HT-29 (cell line): ENCODE measurements at places on chromosomes 7 and 10. TPM values are rescaled to one million over a fixed set of nuclear protein-coding genes. Genes with fewer than 3 reads are reported as not detected.

- no peak for DNase-seq
Measured at GRCh38 chr7:38563741-38564140, 67.4 kb downstream of the AMPH start.

DNA sequence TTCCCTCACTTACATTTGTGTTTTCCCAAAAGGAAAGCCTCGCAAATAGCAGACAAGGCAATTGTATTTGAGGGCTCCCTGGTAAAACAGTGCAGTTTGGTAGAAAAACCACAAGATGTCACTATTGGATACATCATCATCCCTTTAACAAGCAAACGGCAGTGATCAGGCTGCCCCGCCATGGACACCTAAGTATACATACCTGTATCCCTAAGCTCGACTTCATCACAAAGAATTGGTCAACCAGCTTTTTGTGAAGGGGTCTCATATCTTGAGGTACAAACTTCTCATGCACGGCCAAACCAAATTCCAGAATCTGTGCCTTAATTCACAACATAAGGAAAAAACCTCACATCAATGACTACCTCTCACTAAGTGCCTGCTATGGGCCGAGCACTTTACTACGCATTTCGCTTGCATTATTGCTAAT, 179.5 kb upstream of the IMMP2L start:
- DNase-seq: peak; percentile 91

DNA sequence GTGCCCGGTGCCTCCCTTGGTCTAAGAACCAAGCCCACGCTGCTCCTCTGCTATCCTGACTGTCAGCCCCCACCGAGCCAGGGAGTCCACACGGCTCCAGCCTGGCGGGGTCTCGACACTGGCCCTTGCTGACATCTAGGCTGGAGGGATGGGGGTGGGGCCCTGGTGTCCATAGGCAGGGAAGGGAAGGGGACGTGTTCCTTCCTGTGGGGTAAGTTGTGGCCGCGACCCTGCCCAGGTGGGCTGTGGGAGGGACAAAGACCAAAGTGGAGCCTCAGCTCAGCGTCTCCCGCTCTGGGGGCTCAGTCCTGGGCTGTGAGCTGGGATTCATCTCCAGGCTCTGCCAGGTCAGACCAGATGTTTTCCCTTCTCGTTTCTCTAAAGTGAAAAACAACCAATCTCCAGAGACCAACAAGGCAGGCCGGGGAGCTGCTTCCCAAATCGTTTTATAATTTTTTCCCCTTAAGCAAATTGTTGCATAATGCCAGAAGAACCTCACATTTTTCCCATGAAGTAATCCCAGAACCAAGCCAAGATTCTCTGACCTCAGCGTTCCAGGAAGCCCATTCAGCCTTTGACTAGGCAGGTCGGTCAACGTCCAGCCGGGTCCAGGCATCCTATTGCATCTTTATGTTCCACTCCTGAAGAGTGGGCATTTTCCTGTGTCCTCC, 101.2 kb downstream of the RGS10 start:
- DNase-seq: no peak

- DNase-seq: no peak
Measured at GRCh38 chr10:33453081-33454025, 118.9 kb upstream of the NRP1 start.

- no peak for DNase-seq
Measured at GRCh38 chr7:131839967-131840690, 283.7 kb upstream of the PODXL start.

- peak; percentile 42 for DNase-seq
Measured at GRCh38 chr7:93578762-93579161, 4.2 kb upstream of the CALCR start.

DNA sequence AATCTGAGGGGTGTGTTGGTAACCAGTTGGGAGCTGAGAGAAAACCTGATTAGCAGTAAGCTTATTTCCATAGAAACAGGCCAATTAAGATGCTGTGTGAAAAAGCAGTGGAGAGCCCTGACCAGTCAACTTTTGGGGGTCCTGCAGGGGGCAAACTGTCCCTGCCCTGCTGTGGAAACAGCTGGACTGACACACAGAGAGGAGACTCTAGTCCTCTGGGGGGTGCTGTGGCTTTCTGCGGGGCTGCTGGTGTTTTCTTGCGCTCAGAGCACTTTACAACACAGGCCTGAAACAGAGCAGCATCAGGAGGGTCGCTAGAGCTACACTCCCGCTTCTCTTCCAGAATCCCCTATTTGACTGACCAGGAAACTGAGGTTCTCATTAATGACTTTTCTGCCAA, 546.9 kb upstream of the GALNT17 start:
- DNase-seq: no peak

GRCh38 chr10:85862771-85863170, 503.8 kb downstream of the GRID1 start:
- peak; percentile 23 for DNase-seq

DNA sequence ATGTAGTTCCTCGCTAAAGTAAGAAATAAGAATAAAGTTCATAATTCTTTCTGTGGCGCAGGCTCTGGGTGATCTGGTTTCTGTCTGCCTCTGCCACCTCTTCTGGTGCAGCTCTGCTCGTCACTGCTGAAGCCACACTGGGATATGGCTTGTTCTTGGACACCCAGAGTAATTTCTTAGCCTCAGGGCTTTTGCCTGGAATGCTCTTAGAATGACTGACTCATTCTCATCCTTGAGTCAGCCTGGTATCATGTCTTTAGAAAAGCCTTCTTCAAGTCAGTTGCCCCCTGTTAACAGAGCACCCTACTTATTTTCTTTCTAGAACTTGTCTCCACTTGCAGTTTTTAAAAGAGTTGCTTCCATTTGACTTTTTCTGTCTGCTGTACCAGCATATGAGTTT, 2.0 kb downstream of the ZSCAN25 start:
- DNase-seq: no peak

GRCh38 chr7:3243680-3244079, 57.4 kb upstream of the SDK1 start:
- DNase-seq: no peak

DNA sequence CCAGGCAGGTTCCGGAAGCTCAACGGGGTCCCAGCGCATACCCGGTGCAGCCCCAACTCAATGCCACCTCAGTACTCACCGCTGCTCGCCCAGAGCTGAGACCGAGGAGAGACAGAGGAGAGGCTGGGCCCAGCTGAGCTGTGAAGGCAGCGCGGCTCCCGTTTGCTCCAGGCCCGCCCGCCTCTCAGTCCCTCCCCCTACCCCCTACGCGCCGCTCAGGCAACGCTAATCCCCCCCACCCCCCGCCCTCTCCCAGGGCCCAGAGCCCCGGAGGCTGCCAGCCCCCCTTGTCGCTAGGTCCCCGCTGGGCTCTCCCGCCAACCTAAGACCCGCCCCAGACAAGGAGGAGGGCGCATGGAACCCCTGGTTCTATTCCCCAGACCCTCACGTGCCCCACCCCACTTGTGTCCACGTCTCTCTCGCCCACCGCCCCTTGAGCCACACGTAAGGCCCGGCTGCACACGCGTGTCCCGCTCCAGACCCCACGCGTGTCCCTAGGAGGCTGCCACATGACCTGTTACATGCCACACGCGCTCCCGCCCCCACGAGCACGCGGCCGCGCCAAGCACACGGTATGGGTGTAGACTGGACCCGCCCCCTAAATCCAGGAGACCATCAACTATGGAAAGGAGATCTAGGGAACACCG, at the start of gene PSD:
Gene PSD, minus strand, starts transcription at position 164 of the 647 bp plus-strand sequence. CDS start 1,747 bp downstream, outside the sequence.
- DNase-seq: no peak

DNA sequence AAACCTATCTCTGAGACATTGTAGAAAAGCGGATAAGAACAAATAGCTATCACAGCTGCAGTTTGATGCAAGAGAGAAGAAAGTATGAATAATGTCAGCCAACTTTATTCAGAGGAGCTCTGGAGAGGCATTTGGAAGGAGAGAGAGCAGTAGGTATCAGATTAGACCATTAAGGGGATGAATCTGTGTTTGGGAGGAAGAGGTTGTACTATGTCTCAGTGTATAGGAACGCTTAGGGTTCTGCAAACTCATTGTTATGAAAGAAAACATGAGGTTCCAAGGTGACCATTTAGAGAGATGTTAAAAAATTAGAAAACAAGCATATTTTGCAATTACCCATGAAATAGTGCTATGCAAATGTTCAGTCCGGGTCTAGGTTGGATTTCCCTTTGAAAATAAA, 207.5 kb upstream of the GNAI1 start:
- no peak for DNase-seq

GRCh38 chr7:28705350-28705749, 252.8 kb downstream of the TRIL start:
- DNase-seq: no peak

- no peak for DNase-seq
Measured at GRCh38 chr7:1990001-1990670, 242.6 kb downstream of the MAD1L1 start.

DNA sequence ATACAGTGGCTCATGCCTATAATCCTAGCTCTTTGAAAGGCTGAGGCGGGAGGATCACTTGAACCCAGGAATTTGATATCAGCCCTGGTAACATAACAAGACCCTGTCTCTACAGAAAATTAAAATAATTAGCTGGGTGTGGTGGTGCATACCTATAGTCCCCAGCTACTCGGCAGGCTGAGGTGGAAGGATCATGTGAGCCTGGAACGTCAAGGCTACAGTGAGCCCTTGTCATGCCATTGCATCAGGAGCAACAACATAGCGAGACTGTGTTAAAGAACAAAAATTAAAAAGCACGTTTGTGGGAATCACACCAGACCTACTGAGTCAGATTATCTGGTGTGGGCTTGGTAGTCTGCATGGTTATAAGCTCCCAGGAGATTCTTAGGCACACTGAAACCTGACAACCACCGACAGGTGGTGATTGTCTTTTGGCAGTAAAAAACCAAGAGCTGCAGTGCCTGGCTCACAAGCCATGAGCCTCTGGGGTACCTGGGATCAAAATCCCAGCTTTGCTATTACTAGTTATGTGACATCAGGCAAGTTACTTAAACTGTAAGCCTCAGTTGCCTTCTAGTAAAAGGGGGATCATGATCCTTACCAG, 146.9 kb downstream of the SND1 start:
- DNase-seq: no peak

GRCh38 chr10:133123050-133123745, 35.5 kb downstream of the ADGRA1 start:
- no peak for DNase-seq

GRCh38 chr7:66840316-66840715, 80.7 kb upstream of the TMEM248 start:
- DNase-seq: no peak

GRCh38 chr10:73340121-73340520, 18.5 kb downstream of the CFAP70 start:
- DNase-seq: no peak

DNA sequence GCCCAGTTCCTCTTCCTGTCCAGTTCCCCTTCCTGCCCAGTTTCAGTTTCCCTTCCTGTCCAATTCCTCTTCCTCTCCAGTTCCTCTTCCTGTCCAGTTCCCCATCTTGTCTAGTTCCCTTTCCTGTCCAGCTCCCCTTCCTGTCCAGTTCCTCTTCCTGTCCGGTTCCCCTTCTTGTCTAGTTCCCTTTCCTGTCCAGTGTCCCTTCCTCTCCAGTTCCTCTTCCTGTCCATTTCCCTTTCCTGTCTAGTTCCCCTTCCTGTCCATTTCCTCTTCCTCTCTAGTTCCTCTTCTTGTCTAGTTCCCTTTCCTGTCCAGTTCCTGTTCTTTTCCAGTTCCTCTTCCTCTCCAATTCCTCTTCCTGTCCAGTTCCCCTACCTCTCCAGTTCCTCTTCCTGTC, 68.1 kb upstream of the ADCY1 start:
- no peak for DNase-seq

GRCh38 chr10:75197906-75198305, 12.7 kb upstream of the VDAC2 start:
- no peak for DNase-seq

GRCh38 chr10:70465278-70465677, 13.3 kb upstream of the PALD1 start:
- no peak for DNase-seq

DNA sequence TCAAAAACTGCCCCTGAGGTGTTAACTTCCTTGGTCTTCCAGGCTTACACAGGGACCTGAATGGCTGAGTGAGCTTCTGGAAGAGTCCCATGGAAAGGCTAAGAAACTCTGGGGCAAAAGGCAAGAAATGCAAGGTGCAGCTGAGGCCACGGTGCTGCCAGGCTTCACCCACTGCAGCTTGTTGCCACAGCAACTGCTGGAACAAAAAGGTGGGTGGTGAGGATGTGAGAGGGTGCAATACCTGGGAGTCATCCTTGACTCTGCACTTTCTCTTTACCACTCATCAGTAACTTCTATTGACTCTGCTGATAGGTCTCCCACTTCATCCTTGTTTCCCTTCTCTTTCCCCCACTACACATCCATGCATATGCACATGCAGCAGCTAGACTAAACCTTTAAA, 258.6 kb downstream of the BMPER start:
- DNase-seq: no peak

- no peak for DNase-seq
Measured at GRCh38 chr7:15647309-15647708, 39.2 kb downstream of the MEOX2 start.

DNA sequence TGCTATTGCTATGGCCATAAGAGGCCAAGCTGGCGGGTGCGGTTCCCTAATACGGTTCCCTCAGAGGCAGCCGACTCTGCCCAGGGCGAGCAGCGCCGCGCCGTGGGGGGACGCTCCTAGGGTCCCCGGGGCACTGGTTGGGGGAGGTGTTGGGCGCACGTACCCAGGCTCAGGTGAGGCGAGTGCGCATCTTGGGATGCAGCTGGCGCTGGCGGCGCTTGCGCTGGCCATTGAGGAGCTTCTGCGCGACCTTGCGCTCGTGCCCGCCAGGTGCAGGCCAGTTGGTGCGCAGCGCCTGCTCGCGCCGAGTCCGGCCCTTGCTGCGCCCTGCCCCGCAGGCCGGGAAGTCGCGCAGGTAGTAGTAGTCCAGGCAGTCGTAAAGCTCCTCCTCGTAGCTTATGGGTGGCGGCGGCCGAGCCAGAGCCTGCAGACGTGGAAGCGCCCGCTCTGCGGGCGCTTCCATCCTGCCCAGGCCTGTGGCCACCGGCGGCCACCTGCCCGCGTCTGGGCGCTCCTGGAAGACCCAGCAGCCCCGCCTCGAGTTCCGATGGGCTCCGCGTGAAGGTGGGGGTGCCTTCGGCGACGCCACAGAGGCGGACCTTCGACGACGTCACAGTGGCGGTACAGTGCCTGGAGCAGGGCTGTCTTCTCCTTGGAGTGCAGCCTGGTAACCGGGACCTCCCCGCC, at the start of gene NUPR2:
Gene NUPR2, minus strand, starts transcription at position 566 of the 687 bp plus-strand sequence. Its CDS starts 103 bp downstream, at position 463.
- DNase-seq: no peak

- DNase-seq: peak; percentile 67
Measured at GRCh38 chr7:154832557-154833138, 170.3 kb downstream of the PAXIP1 start.

- DNase-seq: peak; percentile 60
Measured at GRCh38 chr7:149147752-149148653, 750 bp downstream of the ZNF398 start.

DNA sequence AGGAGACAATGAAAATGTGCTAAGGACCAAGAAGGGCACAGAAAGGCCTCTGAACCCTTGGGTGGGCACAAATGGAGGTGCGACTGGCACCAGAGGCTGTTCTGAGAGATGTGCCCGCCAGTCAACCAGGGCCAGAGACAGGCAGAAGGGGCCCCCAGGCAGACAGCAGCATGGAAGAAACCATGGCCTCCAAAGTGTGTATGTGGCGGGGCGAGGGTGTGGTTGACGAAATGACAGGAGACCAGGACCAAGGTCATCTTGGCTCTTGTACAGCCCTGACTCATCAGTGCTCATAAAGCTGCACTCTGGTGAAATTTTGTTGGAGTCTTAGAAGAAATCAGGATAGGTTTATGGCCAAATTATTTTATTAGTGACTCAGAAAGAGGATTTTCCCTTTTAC, 4.0 kb upstream of the MRPS24 start:
- no peak for DNase-seq

The ANXA8 gene
- total RNA-seq: not detected in 2 replicates

The STEAP1B gene
- total RNA-seq: not detected in 2 replicates

The SORCS1 gene
- total RNA-seq: not detected in 2 replicates

The IDI2 gene
- not detected in 2 replicates for total RNA-seq

The PRSS37 gene
- total RNA-seq: not detected in 2 replicates

The ZNF25 gene
- total RNA-seq: 0.15 and 0.60 TPM in 2 replicates

The SEMA3C gene
- total RNA-seq: 57.8 and 79.6 TPM in 2 replicates

The DNAJC2 gene
- 19.0 and 24.9 TPM in 2 replicates for total RNA-seq

The GLI3 gene
- not detected in 2 replicates for total RNA-seq
